ENCODE measurements at places on chromosomes 2 and 18.

GRCh38 chr18:27007880-27008279 is 142.4 kb upstream of the AQP4 start:
- no peak for DNase-seq

DNA sequence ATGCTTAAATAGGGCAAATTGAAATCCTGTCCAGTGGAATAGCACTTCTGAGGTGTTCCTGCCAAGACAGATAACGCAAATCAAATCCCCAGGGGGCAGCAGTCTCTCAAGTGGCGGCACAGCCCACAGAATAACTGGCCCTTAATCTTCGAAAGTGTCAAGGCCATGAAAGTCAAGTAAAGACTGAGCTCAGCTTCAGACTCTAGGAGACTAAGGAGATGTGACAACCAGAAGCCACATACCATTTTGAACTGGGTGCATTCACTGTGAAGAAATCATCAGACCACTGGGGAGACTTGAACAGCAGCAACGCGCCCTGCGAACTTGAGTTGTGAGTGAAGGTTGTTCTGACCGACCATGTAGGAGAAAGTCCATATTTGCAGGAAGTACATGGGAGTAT is 66.0 kb upstream of the ASAP2 start:
- DNase-seq = no peak

DNA sequence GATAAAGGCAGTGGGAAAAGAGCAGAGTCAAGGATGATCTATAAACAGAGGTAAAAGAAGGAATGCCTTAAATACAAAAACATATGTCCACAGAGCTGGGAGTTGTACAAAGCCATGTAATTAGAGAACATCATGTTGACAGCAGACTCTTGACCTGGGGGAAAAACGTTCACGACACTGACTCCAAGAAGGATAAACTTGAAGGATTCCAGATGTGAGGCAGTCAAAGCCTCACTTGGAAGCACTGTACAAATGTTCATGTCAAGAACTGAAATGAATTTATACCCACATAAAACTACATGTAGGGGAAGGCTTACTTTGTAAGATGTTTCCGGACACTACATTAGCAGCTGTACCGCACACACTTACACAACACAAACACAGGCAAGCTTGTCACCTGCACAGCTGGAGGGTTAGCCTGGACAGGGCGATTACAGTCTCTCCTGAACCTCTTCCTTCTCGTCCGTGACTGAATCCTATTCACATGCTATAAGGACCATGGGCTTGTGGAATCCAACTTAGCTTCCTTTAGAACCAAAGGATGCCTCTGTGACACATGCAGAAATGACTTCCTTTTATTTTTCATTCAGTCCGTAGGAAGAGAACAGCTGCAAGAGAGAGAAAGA is 88.6 kb downstream of the SH3YL1 start:
- no peak for DNase-seq

- DNase-seq = no peak
Observed at GRCh38 chr2:37412231-37412630, 67.8 kb downstream of the QPCT start.

GRCh38 chr2:138572318-138572717 is 70.7 kb downstream of the SPOPL start:
- no peak for DNase-seq

GRCh38 chr2:8662239-8662879 is 19.5 kb upstream of the ID2 start:
- no peak for DNase-seq

DNA sequence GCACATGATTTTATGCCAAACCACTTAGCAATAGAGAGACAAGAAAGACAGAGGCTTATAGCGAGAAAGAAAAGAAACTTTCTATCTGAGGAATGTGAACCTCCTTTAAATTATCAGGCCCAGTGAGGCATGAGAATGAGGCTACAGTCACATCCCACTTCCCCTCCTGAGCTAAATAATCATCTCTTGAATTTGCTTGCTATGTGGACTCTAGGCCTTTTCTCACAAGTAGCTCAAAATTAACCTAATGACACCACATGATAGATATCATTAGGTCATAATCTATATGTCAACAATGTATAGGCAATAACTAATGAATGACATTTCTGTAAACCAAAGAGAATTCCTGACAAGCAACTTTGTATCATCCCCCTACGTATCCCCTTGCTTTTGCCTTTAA is 301.5 kb upstream of the MGAT5 start:
- DNase-seq = no peak

GRCh38 chr2:152103271-152103670 is 4.4 kb upstream of the CACNB4 start:
- no peak for DNase-seq

DNA sequence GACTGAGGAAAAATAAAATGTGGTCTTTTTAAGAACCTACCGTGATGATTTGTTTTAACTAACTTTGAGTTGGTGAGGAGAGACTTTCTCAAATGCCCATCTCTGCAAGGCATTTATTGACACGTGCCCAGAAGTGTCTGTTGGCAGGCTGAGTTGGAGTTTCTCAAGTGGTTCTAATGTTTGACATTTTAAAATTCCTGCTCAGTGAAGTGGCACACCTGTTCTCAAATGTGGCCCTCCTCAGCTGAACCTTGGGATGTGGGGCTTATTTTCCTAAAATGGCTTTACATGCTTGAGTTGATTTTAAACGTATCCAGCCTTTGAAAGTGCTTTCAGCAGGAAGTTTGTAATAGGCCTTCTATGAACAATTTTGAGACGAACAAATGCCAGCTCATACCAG is 876 bp upstream of the CAVIN2 start:
- no peak for DNase-seq

- DNase-seq = peak; percentile 16
Observed at GRCh38 chr18:32549248-32550110, 78.8 kb upstream of the GAREM1 start.

DNA sequence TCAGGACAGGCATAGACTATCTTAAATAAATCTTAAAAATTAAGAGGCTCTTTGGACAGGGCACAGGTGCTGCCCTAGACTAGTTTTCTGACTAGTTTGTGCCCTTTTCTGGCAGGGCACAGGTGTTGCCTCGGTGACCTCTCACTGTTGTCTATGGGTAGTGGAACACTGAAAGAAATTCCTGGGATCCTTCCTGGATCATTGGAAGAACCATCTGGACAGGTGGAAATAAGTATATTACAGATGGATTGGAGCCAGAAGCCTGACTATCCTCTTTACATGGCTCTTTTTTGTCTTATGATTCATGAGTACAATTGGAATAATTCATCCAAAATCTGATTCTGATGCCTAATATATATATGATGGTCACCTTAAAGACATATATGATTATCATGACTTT is 286.6 kb downstream of the RIT2 start:
- DNase-seq = no peak

- no peak for DNase-seq
Observed at GRCh38 chr2:179818546-179818945, 42.9 kb downstream of the ZNF385B start.

DNA sequence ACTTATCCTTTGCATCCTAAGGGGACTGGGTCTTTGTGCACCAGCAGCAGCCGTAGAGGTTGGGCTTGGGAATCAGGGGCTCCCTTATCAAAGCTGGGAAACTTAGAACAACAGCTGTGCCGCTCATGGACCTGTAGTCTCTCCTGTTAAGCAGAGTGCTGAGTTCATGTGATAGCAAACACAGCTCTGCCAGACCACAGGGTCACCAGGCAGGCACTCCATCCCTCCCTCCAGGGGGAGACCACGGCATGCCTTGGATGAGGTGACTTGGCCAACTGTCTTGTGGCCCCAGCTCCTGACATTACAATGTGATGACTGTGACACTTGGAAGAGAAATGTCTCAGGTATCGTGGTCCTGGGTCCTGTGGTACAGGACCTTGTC is 60.0 kb downstream of the DGKD start:
- DNase-seq = no peak

All from stimulated activated CD4-positive, alpha-beta T cell treated with anti-CD3 and anti-CD28 coated beads, Interleukin-15, amount 100 ng/mL, for 1 hour (primary cell).